ENCODE measurements at places on chromosomes 3 and 15. TPM values are rescaled to one million over a fixed set of nuclear protein-coding genes. Genes with fewer than 3 reads are reported as not detected.

- no peak for DNase-seq
Observed at GRCh38 chr15:66941108-66941711, 124.2 kb upstream of the SMAD3 start.

GRCh38 chr3:109921509-109921908 is 584.2 kb upstream of the DPPA4 start:
- no peak for DNase-seq

DNA sequence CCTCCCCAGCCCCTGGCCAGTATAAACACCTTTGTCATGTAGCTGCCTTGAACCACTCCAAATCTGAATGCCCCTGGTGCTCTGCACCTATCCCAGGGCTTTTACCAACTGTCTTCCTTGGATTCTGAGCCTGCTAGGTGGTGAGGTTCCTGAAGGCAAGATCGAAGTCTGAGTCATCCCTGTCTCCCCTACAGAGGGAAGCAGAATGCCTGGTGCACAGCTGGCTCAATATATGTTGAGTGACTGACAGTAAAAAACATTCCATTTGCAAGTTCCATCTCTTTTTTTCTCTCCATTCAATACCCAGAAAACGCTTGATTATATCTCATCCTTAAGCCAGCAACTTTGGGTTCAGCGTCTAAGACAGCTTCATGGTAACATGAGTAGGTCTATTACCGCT is 24.7 kb downstream of the SLC24A1 start:
- DNase-seq = no peak

DNA sequence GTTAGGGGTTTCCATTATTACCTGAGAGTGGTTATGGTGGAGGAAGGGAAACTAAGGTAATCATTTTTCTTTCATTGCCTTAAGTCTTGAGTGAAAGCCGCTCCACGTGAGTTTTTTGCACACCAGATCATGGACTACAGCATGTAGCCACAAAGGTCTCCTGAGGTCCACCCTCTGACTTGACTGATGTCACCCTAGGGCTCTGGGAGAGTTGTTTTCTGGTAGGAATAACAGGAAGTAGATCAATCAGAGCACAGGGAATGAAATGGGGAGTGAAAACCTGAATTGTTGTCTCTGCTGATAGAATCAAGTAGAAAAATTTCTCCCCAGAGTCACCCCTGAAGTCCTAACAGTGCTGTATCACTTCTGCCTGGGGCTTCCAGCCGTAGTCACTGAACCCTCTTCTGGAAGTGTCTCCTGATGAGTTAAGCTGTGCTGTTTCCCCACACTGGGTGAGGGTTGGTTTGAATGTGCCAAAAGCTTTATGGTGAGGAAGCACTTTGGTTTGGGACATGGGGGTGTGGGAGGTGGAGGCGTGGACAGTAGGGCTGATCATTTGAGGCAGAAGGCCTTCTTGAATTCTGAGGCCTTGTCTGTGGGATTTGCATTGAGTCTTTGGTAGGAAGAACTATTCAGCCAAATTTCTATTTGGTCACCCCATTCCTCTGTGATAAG is 64.3 kb downstream of the SLCO3A1 start:
- DNase-seq = no peak

DNA sequence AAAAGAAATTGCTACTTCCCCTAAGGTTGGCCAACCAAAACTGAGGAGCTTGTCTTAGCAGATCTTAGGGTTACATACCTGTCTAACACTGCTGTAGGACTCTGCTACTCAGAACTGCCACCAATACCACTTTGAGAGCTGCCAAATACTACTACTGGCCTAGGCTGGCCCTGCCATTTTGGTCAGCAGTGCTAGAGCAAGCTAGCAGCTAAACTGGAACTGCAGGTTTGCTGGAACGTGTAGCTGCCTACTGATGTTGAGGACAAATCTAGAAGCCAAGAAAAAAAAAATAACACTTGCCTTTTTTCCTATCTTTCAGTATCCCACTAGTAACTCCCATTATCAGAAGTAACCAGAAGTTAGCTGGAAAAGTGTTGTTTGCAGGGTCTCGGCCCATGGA is 387.4 kb downstream of the RBMS3 start:
- no peak for DNase-seq

- DNase-seq = no peak
Observed at GRCh38 chr15:98653686-98654085, 5.3 kb downstream of the IGF1R start.

DNA sequence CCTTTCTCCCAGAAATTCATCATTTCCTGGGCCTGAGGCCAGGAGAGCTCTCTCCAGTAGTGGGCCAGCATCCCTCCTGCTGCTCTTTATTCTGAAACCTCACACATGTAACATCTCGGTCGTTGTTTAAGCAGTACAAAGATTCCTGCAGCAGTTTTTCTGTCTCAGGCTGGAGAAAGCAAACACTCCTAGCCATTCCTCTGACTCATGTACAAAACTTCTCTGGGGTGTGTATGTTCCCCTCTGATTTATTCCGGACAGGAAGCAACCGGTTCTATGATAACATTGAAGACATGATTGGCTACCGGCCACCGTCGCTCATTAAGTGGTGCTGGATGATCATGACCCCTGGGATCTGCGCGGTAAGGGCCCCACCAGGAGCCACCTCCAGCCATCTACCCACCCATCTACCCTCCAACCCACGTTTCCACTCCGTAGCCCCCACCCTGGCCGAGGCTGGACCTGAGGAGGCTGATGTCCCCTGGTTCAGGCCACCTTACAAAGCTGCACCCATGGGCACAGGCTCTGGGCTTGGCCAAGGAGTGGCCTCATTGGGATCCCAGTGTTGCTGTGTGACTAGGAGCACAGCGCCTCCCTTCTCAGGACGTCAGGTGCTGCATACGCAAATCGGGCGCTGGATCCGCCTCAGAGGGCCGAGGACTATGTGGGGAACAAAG is 58.6 kb upstream of the SLC6A1 start:
- no peak for DNase-seq

Gene IMPG2
- 0.62 TPM for total RNA-seq

Gene EPB42
- total RNA-seq = not detected
